T-helper 1 cell (primary cell): ENCODE measurements at places on chromosomes 11 and 22.

- no peak for DNase-seq
Measured at GRCh38 chr11:61706452-61707400, 26.5 kb downstream of the DAGLA start.

DNA sequence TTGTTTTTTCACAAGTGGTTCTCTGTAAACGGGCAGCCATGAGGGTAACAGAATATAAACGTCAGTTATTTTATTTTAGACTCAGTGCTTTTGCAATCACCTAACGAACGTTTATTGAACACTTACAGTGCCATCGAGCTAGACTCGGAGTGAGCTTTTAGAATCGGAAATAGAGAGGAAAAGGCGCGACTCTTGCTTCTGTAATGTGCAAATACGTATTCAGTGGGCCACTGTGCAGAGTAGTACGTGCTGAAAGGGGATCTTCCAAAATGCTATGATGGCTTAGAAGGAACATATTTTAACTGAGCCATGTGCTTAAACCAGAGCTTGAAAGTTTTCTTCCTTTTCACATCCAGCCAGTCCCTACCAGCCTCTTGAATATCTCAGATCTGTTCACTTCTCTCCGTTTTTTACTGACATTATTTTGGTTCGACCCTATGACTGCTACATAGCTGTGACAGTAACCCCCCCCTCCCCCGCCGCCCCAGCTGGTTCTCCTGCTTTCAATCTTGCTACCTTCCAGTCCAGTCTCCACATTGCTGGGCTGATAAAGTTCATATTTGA, 468 bp downstream of the DDIAS start:
- DNase-seq, result no peak

DNA sequence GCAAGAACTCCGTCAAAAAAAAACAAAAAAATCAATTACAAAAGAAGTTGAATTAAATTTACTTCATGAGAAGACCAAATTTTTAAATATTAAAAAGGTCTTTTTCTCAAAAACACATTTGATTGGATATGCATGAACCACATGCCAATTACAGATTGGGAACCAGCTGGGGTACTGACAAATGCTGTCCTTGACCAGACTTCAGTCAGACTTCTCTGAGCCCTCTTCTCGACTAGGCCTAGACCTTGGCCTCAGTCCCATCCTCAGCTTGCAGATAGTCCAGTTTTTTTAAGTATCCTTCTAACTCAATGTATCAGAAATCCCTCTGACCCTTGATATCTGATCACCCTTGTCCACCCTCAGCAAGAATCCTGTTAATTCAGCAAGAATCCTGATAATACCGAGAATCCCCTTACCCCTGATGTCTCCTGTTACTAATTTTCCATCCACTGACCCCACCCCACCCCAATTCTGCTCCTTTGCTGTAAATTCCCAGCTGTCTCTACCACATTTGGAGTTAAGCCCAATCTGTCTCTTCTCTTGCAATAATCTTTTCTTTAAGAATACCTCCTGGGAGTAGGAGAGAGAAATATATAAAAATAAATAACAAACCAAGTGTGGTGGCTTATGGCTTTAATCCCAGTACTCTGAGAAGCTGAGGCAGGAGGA, 30.9 kb downstream of the OR4D9 start:
- DNase-seq, result no peak

DNA sequence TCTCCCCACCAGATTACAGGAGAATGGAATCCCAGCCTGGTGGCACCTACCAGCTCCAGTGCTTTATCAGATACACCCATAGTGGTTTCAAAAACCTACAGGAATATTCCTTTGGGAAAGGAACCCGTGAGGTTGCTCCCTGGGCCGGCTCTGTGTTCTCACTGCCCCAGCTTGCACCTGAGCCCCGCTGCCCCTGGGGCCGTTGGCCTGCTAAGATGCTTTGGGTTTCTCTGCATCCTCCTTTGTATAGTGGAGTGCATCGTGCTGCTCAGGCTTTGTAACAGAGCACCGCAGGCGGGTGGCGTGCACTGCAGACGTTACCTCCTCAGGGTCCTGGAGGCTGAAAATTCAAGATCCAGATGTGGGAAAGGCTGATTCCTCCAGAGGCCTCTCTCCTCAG, 414.1 kb downstream of the BRD1 start:
- no peak for DNase-seq

- no peak for DNase-seq
Measured at GRCh38 chr22:45510376-45511232, 7.9 kb downstream of the FBLN1 start.

GRCh38 chr11:128865490-128865889, 1.6 kb downstream of the KCNJ1 start:
- no peak for DNase-seq

- no peak for DNase-seq
Measured at GRCh38 chr11:61102667-61103571, 630 bp downstream of the CD5 start.
